ENCODE measurements at places on chromosomes 4 and X. TPM values are rescaled to one million over a fixed set of nuclear protein-coding genes. Genes with fewer than 3 reads are reported as not detected.
A peak's percentile ranks its signal among the peaks of the same experiment; 100 is the strongest.

The SLC34A2 gene
- 4.9 TPM for total RNA-seq

The MAB21L2 gene
- 0.80 TPM for total RNA-seq

The MTMR8 gene
- 2.1 TPM for total RNA-seq

The SCFD2 gene
- 12.1 TPM for total RNA-seq

The SYAP1 gene
- 12.9 TPM for total RNA-seq

The CPZ gene
- 0.94 TPM for total RNA-seq

The RIPPLY1 gene
- total RNA-seq: not detected

The RPS6KA6 gene
- 2.1 TPM for total RNA-seq

The TRIM75 gene
- not detected for total RNA-seq

The ZMAT1 gene
- 5.1 TPM for total RNA-seq

DNA sequence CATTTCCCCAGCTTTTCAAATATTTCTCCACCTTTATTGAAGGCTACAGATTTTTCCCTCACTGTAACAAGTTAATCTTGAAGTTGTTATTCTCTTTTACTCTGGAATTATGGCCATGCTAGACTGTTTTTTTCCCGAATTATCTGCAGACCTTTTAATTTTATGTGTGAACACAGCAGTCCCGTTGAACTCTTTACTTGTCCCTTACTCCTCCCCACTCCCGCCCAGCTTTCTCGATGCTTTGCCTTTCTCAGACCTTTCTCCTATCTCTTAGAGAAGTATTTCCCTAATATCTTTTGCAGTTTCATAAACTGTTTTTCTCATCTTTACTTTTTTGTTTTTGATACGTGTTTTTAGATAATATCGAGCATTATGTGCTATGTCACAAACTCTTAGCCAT is 776 bp downstream of the CEP44 start:
- no peak for DNase-seq

GRCh38 chr4:77959566-77960338 is 97.1 kb downstream of the MRPL1 start:
- DNase-seq: peak; percentile 27

DNA sequence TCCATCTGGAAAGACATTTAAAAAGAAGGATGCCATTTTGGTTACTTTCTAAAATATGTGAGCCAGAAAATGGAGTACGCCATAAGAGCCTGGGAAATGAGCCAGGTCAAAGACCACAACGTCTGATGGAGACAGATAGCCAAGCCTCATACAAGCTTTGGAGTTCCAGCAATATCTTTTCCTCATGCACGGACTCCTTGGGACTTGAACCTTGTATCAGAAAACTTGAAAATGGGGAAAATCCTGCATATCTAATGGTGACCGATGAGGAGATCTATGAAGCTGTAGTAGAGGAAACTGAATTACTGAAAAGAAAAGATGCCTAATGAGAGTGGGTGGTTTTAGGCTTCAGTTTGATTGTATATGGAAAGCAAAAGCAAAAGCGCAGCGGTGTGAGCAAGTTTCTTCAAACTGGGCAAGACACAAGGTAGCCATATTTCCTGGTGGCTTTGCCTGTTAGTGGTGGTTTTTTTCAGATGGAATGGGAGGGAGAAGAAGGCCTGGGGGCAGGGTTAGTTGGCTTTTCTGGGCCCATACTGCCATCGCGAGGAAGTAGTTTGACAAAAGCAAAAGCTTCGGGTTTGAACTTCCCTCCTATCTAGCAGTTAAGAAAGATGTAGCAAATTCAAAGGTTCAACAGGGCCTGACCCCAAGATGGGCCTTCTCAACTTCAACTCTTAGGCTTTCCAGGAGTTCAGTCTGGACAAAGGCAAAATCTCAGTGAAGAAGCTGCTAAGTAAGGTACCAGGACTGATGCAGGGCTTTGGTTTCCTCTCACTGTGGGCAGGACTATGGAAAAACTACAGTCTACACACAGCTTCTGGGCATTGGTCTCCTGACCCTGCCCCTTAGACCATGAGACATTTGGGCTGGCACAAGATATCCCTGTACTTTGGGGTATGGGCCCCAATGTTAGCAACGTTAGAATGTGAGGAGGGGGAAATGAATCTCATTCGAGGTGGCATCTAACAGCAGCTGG is 210.0 kb upstream of the STK26 start:
- peak; percentile 64 for DNase-seq

- DNase-seq: no peak
Observed at GRCh38 chr4:26741491-26741871, 119.2 kb upstream of the STIM2 start.

GRCh38 chr4:163493643-163494359 is 689 bp upstream of the TMA16 start:
- no peak for DNase-seq

- DNase-seq: no peak
Observed at GRCh38 chr4:77047037-77047436, 28.8 kb downstream of the CCNI start.

- no peak for DNase-seq
Observed at GRCh38 chr4:110400086-110400485, 75.9 kb upstream of the ENPEP start.

DNA sequence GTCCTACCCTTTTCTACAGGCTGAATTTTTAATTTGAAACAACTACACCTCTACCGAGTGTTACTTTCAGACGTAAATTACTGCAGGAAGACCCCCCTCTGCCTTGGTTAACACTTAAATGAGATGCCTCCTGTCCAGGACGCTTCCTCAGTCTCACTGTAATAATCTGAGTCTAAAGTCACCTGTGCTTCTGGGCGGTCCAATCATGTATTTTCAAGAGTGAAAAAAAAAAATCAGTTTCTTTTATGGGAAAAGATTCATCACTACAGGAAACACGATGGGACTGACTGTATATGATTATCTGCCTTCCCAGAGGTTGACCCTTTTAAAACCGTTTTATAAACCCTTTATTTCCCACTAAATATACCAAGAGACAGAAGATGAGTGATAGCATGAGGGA is 776 bp downstream of the RBM47 start:
- no peak for DNase-seq

DNA sequence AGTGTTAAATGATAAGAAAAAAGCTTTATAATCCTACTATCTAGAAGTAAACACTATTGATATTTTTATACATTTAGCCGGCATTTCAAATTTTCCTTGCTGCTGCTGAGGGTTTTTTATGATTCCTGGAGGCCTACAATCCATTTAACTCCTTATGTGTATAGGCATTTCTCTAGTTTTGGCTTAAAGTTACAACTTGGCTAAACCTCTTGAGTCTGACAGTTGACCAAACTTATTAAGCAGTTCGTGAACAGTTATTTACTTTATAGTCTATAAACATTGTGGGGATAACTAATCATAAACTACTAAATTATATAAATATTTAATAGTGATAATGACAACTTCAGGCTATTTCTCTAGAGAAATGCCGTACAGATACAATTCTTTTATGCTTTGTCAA is 141.9 kb downstream of the ADGRL3 start:
- no peak for DNase-seq

- no peak for DNase-seq
Observed at GRCh38 chr4:43238008-43238407, 345.5 kb downstream of the GRXCR1 start.

DNA sequence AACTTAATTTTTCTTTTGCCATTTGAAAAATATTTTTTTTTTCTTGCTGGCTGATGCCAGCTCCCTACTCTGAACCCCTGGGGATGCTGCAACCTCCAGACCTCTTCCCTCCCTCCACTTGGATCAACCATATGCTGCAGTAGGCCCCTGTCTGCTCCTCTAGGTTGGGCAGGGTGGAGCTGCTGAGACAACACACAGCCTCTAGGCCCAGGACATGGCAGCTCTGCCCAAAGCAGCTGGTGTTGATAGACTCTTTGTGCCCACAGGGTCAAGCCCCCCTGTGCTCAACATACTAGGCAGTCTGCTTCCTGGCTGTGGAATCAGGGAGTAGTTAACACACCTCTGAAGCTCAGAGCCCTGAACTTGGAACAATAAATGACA is 19.9 kb upstream of the CLNK start:
- no peak for DNase-seq

Measured in thymus (tissue), 14 donors.